HFFc6 (cell line): ENCODE measurements at places on chromosomes 5 and 9. TPM values are rescaled to one million over a fixed set of nuclear protein-coding genes. Genes with fewer than 3 reads are reported as not detected.

The EGFLAM gene
- total RNA-seq = 0.56 to 7.2 TPM (median 1.3 TPM) in 3 replicates

The KCNIP1 gene
- total RNA-seq = not detected in 3 replicates

The DAPK1 gene
- 0.18 to 0.36 TPM (median 0.21 TPM) in 3 replicates for total RNA-seq

The OR1B1 gene
- not detected in 3 replicates for total RNA-seq

DNA sequence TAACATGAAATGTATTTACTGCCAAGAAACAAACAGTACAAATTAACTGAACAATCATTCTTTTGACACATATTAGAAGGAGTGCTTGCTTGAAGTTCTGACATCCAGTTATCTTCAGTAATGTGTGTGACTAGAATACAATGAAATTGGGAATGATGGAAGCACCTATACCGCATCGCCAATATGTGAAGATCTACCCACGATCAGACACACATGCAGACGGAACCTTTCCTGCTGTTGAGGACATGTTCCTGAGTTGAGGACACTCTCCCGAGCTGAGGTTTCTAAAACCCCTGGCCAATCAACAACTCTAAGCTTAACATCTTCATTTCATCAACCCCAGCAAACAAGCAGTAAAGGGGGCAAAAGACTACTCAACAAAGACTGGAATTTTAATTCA, at the start of gene OR13C3:
OR13C3 (minus strand) TSS at position 101 of the 400 bp plus-strand sequence. CDS start 133 bp downstream, outside the sequence.
- no peak for DNase-seq

- DNase-seq = no peak
Observed at GRCh38 chr5:40660751-40661150, 19.0 kb upstream of the PTGER4 start.

GRCh38 chr5:318931-319601, 2.4 kb upstream of the AHRR start:
- DNase-seq = no peak

- DNase-seq = no peak
Observed at GRCh38 chr5:102875721-102876123, 120.6 kb downstream of the PAM start.

DNA sequence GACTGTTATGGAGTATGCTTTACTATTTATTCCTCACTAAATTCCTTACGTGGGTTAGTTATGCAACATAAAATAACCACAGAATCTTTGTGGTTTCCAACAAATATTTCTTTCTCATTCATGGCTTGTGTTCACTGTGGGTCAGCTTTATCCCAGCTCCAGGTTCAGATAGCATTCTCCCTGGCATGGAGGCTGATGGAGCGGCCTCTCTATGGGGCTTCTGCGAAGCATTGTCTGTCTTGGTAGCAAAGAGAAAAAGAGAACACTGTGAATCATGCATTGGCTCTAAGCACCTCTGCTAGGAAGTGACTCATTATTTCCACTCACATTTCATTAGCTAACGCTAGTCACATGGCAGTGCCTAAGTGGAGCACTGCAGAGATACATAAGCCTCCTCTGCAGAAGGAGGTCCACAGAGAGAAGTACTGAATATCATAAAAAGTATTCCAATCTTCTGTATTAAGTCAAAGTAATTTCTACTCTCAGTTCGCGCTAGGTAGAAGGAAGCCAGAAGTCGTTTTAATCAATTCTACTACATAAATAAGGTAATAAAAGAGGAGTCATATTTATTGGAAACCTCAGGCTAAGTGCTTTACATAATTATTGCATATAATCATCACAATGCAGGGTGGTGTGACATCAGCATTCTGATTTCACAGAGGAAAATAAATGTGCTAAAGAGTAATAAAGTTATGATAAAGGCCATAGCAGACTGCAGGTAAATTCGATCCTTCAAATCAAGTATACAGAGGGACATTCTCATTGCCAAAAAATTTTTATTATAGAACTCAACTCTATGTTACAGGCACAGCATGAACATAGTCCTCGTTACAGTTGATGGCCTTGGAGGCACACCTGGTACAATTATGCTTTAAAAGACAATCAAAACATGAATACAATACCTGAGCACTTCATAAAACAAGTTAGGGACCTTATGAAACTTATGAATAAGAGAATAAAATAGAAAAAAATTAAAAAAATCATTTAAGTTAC, 531.1 kb downstream of the CETN3 start:
- peak; percentile 5 for DNase-seq

DNA sequence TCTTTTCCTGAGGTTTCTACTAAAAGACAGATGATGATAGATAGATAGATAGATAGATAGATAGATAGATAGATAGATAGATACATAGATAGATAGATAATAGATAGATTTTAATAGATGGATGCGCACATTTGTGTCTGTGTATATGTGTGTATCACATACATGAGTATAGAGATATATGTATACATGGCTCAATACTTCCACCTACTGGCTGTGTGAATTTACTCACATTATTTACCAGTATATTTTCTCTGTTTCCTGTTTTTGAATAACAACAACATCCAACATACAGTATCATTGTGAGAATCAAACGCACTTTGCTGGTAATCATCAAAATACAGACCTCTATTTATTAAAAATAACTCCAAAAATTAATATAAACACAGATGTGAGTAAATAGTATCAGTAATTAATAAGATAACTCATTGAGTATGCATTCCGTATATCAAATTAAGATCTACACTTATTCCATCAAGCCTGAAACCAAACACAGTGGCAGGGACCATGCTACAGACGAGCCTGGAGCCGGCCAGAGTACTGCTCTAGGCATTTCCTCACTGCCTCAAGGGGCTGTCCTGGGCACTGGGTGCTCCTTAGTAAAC, 338.0 kb downstream of the SEMA5A start:
- DNase-seq = peak; percentile 56

GRCh38 chr5:2699231-2699630, 52.2 kb downstream of the IRX2 start:
- no peak for DNase-seq

- no peak for DNase-seq
Observed at GRCh38 chr9:112184946-112185345, 9.8 kb upstream of the SUSD1 start.
